ENCODE measurements at places on chromosomes 12 and 14.

GRCh38 chr14:33670235-33670634 lies 280.6 kb downstream of the EGLN3 start:
- no peak for DNase-seq

GRCh38 chr14:101292448-101292847 lies 268.8 kb upstream of the DIO3 start:
- no peak for DNase-seq

GRCh38 chr14:68018598-68018997 lies 199.0 kb downstream of the RAD51B start:
- DNase-seq = no peak

- no peak for DNase-seq
Measured at GRCh38 chr14:49512147-49512551, 74.0 kb downstream of the RPS29 start.

DNA sequence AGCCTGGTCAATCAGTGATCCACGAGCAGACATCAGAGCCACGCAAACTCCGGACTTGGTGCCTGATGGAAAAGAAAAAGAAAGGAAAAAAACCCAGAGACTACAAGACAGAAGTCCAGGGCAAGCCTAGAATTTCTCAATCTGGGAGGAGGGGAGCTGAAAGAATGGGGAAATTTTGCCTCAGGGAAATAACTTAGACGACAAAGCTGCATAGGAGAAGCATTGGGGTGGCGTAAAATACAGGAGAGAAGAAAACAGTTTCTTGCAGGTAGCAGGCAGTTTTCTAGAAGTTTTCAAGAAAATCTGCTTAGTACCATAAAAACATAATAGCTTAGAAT lies 2.6 kb upstream of the SLC11A2 start:
- DNase-seq = no peak

DNA sequence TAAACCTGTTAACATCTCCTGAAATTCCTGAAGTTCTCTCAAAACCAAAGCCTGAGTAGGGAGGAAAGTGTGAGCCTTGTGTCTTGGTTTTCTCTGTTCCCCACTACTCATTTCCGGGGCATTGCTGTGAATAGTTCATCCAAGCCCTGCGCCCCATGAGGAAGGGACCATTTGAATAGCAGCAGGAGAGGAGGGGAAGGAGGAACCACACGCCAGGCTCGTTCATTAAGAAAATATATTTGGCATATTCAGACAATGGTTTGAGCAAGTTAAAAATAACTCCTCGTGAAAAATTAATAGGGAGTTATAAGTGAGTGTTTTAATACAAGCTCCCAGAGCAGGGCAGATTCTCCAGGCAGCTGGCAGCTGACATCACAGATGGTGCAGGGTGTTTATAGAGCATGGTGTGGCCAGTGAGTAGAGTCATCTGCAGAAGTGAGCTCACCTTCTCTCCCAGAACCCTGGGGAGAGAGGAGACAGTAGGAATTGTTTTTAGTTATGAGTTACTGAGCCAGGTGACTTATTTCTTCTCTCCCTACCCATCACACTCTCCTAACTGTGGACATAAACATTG lies 29.5 kb upstream of the CISTR start:
- no peak for DNase-seq

DNA sequence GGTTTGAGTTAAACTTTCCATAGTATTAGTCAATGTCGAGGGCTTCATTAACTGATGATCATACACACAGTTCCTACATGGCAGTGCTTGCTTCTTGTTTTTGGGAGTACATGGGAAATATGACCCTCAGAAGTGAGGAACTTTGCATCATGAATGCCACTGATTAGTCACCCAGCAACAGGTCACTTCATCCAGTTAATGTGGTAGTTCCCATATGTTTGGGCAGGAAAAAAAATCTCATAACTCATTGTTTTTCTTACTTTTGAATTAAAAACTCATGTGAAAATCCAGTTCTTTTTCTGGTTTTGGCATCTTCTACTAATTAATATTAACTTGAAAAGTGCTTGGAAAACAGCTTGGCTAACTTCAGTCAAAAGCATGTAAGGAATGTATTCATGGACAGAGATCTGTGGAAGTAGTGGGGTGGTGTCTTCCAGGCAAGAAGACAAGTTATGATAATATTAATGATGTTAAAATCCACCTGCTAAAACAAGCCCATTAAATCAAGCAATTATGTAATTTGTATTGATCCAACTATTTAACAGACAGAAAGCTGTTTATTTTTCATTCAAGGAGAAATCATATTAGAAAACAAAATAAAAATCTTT lies 309.1 kb upstream of the NAV3 start:
- DNase-seq = no peak

DNA sequence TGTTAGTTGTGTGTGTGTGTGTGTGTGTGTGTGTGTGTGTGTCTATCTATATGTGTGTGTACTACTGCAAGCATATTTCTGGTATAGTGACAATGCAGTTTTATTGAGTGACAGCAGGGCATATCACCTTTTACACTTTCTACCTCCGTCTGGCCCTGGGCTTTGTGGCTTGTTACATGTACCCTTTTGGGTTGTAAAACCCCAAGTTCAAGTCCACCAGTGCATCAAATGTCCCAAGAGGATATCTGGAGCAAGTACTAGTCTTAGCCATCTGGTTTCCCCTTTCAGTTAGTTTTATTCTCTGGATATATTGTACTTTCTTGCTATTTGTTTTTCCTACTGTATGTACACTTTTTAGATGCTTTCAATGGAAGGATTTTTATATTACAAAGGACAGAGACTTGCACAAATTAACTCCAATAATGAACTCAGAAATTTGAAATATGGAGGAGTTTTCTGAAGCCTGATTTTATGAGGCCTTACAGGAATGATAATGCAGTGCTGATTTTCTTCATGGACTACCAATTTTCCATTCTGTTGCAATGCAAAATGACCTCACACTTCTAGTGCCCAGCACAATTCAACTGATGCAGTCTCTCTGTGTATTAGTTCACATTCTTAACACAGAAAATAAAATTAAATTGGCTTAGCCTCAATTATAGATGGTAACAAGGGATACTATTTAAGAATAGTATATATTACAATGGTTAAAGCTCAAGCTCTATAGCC lies 29.1 kb downstream of the SLC16A7 start:
- DNase-seq = no peak

GRCh38 chr12:125015680-125016310 lies 22.4 kb downstream of the BRI3BP start:
- no peak for DNase-seq

DNA sequence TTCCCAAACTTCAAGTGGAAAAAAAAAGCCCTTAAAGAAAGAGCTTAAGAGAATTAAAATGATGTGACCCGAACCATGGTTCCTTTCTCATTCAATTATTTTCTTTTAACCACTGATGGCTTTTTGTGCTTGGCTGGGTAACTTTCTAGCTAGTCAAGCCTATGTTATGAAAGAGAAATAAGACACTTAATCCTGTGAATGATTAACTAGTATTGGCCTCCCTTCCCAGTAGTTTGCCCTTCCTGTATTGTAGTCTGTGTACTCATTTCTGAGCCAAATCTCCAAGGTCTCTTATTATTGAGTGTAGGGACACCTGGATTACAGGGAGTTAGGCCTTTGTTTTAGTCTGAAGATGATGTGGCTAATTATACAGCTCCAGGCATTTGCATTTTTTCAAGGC lies 353.0 kb downstream of the RAD51B start:
- peak; percentile 24 for DNase-seq

- no peak for DNase-seq
Measured at GRCh38 chr12:64252681-64253080, 30.6 kb upstream of the KICS2 start.

- no peak for DNase-seq
Measured at GRCh38 chr12:13369474-13370056, 173.0 kb downstream of the EMP1 start.

DNA sequence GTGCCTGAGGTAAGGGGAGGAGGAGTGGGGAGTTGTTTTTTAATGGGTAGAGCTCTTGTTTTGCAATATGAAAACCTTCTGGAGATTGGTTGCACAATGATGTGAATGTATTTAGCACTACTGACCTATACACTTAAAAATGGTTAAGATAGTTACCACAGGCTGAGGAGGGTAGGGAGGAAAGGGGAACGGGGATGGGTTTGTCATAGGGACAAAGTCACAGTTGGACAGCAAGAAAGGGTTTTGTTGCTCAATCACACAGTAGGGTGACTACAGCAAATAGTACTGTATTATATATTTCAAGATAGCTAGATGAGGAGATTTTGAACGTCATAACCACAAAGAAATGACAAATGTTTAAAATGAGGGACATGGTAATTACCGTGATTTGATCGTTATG lies 1562.4 kb downstream of the AACS start:
- DNase-seq = no peak

- no peak for DNase-seq
Measured at GRCh38 chr14:95547626-95548327, 12.9 kb downstream of the GLRX5 start.

- no peak for DNase-seq
Measured at GRCh38 chr12:80681287-80681686, 26.1 kb upstream of the MYF6 start.

DNA sequence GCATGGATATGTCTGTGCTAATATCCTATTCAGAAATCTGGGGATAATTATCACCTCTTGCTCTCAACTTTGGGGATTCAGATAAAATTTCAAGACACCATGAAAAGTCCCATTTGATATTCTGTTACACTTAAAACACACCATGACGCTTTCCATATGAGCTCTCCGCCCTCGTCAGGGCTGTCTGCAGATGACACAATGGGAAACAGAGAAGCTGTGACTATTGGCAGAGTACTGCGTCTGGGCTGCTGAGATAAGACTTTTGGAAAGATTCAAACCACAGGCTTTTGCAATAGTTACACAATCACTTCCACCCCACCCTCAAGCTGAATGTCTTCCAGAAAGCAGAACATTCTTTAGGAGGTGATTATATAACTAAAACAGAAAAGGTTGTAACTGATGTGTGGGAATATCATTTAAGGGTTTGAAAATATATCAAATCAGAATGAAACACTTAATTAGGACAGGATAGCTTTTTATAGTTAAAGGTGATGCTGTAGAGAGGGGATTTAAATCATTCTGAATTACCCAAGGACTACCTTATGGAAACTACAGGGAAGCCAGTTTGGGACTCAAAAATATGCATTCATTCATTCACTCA lies 75.3 kb upstream of the TMPO start:
- DNase-seq = no peak

DNA sequence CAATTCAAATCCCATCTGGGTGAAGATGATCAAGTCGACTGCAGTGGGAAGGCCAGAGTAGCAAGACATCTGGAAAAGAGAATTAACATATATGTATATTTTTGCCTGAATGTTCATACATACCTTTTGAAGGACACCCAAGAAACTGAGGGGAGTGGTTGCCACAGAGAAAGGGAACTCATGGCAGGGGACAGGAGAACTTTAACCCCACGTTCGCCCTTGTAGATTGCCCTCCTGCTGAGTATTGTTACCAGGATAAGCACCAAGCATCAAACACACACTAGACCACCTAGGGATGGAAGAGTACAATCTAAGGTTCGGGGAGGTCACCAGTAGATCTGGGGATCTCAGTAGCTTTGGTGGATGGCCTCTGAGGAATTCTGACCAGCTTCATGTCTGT lies 9.7 kb downstream of the KRT1 start:
- no peak for DNase-seq

All from GM20000 (cell line).